Stimulated activated naive CD8-positive, alpha-beta T cell treated with anti-CD3 and anti-CD28 coated beads, Interleukin-15, amount 100 ng/mL, for 72 hours (primary cell): ENCODE measurements at places on chromosomes 1 and 21.

- no peak for DNase-seq
Observed at GRCh38 chr1:160309571-160309970, 24.6 kb upstream of the PEX19 start.

- DNase-seq = no peak
Observed at GRCh38 chr1:206457408-206458120, 12.7 kb upstream of the IKBKE start.

- peak; percentile 64 for DNase-seq
Observed at GRCh38 chr1:72284348-72285073, 2.2 kb upstream of the NEGR1 start.

DNA sequence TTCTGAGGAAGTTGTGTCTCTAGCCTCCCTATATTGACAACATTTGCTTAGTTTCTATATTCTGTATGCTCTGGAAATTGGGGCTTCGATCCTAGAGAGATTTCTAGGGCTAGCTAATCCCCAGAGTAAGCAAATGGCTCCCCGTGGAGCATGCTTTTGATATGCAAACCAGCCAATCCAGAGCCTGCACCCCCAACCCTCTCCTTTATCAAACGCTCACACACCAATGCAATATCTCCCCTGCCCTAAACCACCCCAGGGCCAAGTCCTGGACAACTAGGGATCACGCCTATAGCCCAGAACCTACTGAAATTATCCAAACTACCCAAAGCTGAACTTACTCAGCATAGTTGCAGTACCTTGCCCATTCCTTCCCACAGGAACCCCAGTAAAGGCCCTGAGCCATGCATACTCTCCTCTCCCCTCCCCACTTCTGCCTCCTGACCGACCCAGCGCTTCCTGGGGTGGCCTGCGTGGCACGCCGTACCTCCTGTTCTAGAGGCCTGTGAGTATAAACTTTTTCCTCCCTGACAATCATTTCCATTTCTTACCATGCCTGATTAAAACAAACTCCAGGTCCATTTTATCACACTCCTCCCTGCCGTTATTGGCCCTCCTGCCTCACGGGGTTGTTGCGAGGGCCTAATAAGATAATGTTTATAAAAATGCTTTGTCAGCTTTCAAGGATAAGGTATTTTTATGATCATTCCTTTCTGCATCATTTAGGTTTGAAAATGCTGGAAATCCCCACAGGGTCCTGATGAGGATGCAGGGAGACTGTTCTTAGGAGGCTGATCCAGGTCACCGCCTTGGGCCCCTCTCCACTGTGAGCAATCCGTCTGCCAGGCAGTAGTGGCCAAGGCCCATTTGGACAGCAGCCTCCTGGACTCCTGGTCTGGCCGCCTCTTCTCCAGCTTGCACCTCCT, 102.7 kb downstream of the TENT5C start:
- no peak for DNase-seq

DNA sequence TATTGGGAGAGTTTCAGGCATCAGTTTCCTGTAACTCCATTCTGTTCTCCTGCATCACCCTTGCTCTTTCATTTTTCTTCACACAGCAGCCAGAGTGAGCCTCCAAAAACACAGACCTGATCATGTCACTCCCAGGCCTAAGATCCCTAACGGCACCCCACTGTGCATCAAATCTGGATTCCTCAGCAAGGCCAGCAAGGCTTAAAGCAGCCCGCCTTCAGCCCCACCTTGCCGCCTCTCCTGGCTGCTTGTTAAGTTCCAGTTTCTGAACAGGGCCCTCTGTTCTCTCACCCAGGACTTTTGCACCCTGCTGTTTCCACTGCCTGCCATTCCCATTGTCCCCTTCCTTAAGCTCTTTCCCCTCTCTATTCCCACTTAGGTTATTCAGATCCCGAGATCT, 29.3 kb downstream of the C1orf116 start:
- no peak for DNase-seq

DNA sequence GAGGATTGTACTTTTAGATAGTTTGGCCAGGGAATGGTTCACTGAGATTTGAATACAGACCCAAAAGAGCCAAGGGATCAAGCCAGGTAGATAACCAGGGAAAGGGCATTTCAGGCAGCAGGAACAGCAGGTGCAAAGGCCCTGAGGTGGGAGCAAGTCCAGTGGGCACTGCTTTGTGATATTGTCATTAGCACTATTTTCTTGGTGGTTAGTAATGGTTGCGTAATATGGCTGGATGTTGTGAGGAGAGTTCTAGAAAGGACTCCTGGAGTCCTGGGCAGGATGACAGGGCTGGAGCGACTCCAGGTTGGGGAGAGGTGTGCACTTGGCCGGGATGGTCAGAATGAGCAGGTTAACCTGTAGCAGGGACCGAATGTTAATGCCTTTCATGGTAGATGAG, 4.4 kb downstream of the AZIN2 start:
- no peak for DNase-seq

GRCh38 chr1:114703242-114703641, 7.9 kb upstream of the AMPD1 start:
- no peak for DNase-seq

DNA sequence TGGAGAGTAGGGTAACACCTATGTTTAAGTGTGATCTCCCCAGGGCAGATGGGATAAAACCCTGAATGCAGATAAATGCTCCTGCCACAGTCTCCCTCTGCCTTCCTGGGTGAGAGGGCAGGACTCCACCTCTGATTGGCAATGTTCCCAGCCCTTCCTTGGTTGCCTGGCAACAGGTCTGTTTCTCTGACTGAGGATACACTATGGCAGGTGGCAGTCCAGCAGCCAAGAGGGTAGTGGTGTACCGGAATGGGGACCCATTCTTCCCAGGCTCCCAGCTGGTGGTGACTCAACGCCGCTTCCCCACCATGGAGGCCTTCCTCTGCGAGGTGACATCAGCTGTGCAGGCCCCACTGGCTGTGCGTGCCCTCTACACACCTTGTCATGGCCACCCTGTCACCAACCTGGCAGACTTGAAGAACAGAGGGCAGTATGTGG, at the start of gene DCDC2B:
Gene DCDC2B (plus strand): TSS at position 199 of the 438 bp plus-strand sequence. CDS start 5 bp downstream, at position 204.
- DNase-seq = no peak

- DNase-seq = no peak
Observed at GRCh38 chr1:43781574-43781973, 74.2 kb downstream of the ST3GAL3 start.

DNA sequence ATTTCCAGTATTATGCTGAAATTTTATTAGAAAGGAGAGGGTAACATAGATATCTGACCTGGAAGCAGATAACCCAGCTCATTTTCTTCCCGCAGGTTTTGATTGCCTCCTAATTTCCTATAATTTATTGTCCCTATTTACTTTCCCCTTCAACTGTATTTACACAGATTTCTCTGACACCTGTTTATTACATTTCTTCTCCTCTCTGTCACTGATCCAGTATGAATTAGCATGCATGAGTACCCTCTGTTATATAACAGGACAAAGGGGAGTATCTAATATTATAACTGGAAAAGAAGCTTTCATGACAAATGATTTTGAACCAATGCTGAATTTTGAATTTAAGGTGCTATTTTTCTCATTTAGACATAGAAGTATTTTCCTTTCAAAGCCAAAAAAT, 37.4 kb downstream of the DENND1B start:
- no peak for DNase-seq

DNA sequence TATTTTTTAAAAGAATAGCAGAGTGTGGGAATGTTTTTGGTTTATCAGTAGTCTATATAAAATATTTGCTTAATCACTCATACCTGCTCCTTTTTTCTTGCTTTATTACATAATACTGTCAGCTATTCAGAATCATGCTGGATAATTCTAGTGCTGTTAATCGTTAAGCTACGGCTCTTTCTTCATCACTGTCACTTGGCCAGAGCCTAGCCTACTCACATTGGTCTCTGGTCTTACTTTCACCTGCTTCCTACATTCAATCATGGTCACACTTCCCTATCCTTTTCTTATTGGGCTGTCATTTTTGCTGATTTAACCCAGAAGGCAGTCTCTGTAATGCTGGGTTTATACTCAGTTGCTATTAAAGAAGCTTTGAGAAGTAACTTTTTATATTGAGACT, 2.5 kb downstream of the KLHL20 start:
- no peak for DNase-seq

- DNase-seq = no peak
Observed at GRCh38 chr1:45172005-45172404, 34.4 kb downstream of the ZSWIM5 start.

GRCh38 chr21:44761011-44761729, 40.5 kb downstream of the UBE2G2 start:
- DNase-seq = no peak

DNA sequence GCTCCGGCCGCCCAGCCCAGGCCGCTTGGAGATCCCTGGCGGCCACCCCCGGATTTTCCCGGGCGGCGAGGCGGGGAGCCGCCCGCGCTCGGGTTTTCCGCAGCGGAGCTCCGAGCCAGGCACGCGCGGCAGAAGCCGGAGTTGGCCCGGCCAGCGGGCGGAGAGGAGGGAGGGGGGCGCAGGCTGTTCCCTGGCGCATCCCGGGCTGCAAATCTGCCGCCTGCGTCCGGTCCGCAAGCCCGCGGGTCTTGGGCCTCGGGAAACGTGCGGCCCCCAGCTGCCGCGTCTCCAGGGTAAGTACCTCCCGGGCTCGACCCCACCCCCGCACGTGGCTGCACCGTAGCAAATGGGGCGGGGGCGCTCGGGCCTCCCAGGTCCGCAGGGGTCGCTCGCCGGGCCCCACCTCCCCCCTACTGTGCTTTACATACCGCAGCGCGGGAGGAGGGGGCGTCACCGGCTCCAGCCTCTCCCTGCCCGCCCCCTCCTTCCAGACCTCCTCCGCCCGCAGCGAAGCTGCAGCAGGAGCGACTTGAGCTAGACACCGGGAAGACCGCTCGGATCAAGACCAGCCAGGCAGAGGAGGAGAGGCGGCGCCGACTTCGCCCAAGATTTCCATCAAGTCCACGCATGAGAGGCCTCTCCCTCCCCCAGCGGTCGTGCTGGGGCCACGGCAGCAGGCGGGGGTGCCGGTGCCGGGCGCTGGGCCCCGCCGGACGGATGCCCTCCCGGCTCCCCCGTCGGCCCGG, 1.6 kb downstream of the TMEM200B start:
- no peak for DNase-seq

GRCh38 chr1:185358957-185359356, 41.9 kb upstream of the IVNS1ABP start:
- no peak for DNase-seq

DNA sequence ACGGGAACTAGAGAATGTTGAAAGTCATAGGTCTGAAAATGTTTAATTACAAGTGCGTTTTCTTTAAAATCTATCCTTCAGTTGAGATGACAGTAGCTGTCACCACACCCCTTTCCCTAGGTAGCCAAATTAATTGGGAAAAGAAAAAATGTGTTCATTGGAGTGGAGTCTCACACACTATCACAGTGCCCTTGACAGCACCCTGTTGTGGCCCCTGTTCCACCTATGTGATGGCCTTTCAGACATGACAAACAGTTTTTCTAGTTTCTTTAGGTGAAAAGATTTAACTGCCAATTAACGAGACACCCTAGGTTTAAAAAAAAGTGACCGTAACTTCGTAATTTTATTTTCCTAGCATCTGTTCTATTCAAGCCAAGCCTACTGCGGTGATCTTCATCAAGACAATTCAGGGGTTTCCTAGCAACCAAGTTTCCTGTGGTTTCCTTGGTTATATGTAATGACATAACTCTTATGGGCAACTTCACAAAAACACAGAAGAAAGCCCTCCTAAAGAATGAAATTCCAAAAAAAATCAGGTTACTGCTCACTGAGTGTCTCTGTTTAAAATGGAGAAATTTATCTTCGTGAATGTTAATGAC, 298.3 kb downstream of the PDE4B start:
- no peak for DNase-seq

DNA sequence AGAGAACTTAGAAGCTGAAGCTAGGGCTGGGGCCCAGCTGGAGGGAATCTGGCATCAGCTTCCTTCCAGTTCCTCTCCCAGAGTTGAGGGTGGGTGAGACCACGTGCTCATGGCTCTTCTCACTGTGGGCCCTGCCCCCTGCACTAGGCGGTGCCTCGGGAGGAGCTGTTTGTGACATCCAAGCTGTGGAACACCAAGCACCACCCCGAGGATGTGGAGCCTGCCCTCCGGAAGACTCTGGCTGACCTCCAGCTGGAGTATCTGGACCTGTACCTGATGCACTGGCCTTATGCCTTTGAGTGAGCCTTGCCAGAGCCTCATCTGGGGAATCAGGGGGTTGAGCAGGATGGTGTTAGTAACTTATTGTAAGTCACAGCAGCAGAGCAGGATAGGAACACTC, 16.1 kb downstream of the AKR1A1 start:
- DNase-seq = no peak

- no peak for DNase-seq
Observed at GRCh38 chr1:50559421-50559820, 136.2 kb upstream of the DMRTA2 start.

DNA sequence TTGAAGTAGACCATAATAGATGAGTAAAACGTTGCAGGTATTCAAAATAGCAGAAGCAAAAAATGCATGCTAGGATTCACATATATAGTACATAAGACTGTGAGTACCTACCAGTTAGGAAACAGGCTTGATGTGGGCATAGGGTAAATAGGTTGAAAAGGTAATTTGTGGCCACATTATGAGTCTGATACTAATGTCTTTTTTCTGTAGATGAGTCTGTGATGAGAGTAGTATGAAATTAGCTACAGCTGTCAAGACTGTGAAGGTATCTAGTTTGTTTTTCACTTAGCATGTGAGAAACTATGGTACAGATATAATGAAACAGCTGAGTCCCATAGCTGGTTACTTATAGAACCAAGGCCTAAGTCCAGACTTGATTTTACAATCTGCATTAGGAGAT, 12.4 kb upstream of the SPATA1 start:
- no peak for DNase-seq

DNA sequence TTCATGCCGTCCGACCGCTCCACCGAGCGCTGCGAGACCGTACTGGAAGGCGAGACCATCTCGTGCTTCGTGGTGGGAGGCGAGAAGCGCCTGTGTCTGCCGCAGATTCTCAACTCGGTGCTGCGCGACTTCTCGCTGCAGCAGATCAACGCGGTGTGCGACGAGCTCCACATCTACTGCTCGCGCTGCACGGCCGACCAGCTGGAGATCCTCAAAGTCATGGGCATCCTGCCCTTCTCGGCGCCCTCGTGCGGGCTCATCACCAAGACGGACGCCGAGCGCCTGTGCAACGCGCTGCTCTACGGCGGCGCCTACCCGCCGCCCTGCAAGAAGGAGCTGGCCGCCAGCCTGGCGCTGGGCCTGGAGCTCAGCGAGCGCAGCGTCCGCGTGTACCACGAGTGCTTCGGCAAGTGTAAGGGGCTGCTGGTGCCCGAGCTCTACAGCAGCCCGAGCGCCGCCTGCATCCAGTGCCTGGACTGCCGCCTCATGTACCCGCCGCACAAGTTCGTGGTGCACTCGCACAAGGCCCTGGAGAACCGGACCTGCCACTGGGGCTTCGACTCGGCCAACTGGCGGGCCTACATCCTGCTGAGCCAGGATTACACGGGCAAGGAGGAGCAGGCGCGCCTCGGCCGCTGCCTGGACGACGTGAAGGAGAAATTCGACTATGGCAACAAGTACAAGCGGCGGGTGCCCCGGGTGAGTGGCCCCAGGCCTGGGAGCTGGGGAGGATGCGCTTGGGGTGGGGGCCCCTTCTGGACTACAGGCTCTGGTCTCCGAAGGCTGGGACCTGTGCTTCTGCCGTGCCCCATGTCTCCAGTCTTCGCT, 1.1 kb downstream of the SKI start:
- DNase-seq = peak; percentile 69

GRCh38 chr1:232519186-232519585, 110.7 kb downstream of the SIPA1L2 start:
- no peak for DNase-seq
